Nucleus accumbens (tissue), 56 donors: ENCODE measurements at places on chromosomes 3 and 15.

GRCh38 chr15:57297163-57297593, 79.1 kb upstream of the CGNL1 start:
- DNase-seq: no peak

- no peak for DNase-seq
Measured at GRCh38 chr3:47407896-47408838, 27.3 kb downstream of the PTPN23 start.

GRCh38 chr3:103813955-103814354, 1379.1 kb downstream of the ZPLD1 start:
- no peak for DNase-seq

DNA sequence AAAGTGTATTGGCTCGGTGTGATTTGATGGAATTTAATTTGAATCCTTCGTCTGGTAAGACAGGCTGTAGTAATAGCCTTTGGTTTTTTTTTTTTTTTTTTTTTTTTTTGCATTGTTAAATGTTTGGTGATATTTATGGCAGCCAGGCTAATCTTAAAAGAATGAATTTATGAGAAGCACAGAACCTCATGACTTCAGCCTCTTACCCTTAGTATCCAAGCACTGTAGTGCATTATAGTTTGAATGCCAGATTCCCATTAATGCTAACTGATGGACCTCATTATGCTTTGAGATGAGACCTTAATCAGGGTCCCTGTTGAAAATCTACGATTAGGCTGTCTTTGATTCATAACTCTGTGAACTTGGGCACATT, 110.6 kb upstream of the SAMMSON start:
- no peak for DNase-seq

- no peak for DNase-seq
Measured at GRCh38 chr15:44295750-44296431, 7.4 kb downstream of the GOLM2 start.

DNA sequence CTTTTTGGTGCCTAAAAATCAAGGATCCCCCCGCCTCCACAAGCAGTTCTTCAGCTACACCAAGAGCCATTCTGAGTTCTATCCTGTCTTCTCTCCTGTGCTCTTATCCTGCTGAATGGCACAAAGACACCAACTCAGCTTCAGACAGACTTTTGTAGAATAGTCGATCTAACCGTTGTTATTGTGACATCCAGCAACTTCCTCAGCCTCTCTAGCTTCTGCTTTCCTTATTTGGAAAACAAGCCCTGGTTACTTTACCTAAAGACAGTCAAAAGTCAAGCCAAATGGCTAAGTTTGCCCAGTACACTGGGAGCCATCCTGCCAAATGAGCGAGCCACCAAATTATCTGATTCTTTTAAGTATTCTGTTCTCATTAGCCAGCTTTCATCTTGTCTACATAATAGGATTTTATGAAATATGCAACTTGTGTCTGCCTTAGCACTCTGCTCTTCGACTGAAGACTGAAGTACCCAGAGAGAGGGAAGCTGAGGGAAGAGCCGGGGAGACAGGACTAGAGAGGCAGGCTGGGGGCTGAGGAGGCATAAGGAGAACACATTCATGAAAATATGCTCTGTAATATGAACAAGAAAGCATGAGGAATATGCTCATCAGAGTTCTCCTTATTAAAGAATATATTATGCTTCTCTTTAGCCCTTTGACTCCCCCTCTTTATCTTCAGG, 35.1 kb downstream of the LYZL4 start:
- no peak for DNase-seq

- no peak for DNase-seq
Measured at GRCh38 chr15:29403772-29404171, 134.2 kb upstream of the NSMCE3 start.

DNA sequence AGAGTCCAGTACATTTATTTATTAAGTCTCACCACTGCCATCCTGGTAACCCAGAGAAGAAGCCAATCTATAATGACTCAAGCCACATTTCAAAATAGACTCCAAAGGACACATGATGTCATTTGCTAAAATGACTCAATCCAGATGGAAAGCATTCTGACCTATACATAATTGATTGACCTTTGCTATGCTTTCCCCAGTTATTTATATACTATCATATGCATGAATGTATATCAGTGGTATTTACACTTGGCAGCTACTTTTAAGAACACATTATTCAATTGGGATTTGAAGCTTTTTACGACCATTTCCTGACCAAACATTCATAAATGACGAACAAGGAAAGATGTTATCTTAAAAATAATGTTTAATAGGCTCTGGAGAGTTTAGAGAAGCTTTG, 297.2 kb downstream of the FHIT start:
- no peak for DNase-seq

GRCh38 chr3:143538577-143538981, 309.7 kb downstream of the SLC9A9 start:
- DNase-seq: no peak

DNA sequence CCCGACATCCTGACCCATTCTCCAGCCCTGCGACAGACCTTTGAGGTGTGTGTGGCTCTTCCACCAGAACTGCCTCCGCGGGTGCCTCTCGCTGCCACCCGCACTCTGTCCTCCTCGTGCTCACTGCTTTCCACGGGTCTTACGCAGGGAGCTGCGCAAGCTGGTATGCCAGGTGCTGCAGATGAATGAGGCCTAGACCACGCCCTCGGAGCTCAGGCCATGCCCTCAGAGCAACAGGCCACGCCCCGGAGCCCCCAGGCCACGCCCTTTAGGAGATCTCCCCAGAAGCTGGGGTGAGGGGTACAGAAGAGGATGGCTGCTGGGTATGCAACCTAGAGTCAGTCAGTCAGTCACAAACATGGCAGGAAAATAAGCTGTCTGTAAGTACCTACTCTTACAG, 300.3 kb downstream of the GABRG3 start:
- DNase-seq: no peak

DNA sequence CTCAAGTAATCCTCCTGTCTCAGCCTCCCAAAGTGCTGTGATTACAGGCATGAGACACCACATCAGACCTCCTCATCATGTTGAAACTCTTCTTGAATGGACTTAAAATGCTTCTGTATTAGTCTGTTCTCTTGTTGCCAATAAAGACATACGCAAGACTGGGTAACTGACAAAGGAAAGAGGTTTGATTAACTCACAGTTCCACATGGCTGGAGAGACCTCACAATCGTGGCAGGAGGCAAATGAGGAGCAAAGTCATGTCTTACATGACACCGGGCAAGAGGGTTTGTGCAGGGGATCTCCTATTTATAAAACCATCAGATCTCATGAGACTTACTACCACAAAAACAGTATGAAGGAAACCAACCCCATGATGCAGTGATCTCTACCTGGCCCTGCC, 113.5 kb downstream of the CNTN4 start:
- DNase-seq: no peak

DNA sequence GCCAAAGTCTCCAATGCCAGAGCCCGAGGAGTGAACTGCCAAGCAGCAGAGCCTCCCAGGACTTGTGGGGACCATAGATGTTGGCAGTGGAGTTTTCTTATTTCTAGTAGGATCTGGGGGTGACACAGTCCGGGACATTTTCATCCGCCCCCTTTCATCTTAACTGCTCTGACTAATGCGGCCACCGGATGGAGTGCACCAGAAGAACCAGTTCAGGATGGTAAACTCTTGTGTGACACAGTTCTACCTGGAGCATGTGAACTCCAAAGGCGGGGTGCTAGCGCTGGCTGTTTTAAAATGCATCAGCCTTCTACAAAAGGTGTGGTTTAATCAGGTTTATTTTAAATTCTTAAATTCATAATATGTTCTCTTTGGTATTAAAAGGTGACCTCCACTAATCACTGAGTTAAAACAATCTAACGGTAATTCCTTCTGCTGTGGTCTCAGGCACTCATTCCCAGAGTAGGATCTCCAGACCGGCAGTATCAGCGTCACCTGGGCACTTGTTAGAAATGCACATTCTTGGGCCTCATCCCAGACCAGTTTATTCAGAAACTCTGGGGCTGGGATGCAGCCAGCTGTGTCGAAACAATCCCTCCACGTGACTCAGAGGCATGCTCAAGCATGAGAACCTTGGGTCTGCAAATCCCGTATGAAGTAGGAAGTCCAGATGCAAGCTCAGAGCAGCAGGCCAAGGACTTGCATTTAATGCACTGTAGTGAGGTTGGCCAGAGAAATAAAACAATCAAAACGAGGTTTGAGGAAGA, 105.5 kb downstream of the GABRB3 start:
- DNase-seq: peak; percentile 39

- DNase-seq: no peak
Measured at GRCh38 chr15:90619468-90619867, 89.7 kb downstream of the CRTC3 start.

DNA sequence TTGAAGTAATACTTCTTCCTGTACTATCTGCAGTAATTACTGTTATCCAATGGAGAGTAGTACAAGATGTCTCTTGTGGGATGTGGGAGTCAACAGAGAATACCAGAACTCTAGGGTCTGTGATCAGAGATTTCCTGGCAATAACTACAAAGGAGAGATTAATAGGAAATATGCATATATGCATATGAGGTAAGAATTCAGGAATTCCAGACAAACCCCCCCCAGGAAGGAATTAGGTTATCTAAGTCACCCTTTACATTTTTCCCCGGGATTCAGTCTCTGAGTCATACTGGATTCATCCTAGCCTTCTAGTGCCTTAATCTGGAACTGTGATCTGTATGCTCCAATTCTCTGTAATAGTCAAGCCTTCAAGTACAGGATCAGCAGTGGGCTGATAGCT, 49.4 kb downstream of the GTF2E1 start:
- DNase-seq: no peak

DNA sequence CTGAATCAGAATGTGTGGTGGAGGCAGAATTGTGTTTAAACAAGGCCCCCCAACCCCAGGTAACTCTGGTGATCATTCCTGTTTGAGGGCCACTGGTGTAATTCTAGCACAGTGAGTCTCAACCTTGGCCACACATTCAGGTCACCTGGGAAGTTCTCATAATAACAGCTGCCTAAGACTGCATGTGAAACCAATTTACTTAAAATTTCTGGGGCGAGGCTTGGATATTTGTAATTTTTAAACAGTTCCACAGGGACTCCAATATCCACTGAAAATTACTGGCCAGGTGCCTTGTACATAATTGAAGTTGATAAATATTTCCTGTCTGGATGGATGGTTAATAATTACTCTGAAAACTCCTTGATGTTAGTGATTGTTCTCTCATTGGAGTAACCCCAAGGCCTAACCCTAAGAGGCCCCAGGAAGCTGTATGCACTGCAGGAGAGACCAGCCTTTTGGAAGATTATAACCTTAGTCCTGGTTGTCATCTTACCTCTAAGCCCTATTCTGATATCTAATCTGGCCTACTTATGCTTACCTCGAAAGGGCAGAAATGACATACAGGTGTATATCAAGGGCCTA, 25.7 kb upstream of the EPHB1 start:
- DNase-seq: no peak

- no peak for DNase-seq
Measured at GRCh38 chr3:148510116-148510515, 187.6 kb upstream of the AGTR1 start.

DNA sequence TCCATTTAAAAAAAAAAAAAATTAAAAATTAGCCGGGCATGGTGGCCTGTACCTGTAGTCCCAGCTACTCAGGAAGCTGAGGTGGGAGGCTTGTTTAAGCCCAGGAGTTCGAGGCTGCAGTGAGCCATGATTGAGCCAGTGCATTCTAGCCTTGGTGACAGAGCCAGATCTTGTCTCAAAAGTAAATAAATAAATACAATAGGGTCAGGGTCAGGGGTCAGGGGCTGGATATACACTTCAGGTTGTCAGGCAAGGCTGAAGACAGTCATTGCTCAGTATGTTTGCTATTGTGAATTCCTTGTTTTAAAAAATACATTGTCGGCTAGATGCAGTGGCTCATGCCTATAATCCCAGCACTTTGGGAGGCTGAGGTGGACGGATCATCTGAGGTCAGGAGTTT, 8.1 kb upstream of the TKT start:
- no peak for DNase-seq

DNA sequence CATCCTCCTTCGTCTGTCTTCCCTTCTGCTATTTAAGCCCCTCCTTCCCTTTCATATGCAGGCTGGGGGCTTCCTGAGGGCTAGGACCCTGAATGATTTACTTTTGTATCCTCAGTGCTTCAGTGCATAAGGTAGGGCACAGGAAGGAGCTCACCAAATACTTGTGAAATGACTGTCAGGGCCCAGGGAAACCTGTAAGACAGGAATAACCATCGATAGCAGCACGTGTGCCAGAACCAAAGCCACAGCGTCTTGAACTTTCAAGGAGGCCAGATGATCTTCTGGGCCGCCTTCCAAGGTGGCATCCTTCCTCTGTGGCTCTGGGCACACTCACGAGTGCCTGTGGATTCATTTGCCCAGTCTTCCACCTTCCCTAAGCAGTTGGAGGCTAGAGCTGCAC, 3.9 kb downstream of the TMED3 start:
- DNase-seq: no peak

GRCh38 chr15:25179673-25180511, 225.1 kb downstream of the SNRPN start:
- no peak for DNase-seq

DNA sequence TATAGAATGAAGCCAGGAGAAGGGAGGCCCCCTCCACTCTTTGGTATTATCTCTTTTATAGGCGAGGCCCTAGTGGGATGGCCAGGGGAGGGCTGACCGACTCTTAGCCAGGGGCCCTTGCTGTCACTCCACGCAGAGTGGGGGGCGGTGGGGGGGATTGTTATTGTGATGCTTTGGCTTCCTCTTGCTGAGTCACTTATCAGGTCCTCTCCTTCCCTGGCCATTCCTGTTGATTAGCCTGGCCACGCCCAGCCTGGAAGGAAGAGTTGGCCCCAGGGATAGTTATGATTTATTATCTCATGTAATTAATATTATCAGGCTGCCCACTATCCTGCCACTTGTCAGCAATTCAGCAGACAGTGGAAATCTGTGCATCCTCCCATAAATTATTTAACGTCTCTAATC, 25.5 kb upstream of the SKOR1 start:
- no peak for DNase-seq

- DNase-seq: no peak
Measured at GRCh38 chr3:27479806-27480543, 4.2 kb downstream of the SLC4A7 start.

DNA sequence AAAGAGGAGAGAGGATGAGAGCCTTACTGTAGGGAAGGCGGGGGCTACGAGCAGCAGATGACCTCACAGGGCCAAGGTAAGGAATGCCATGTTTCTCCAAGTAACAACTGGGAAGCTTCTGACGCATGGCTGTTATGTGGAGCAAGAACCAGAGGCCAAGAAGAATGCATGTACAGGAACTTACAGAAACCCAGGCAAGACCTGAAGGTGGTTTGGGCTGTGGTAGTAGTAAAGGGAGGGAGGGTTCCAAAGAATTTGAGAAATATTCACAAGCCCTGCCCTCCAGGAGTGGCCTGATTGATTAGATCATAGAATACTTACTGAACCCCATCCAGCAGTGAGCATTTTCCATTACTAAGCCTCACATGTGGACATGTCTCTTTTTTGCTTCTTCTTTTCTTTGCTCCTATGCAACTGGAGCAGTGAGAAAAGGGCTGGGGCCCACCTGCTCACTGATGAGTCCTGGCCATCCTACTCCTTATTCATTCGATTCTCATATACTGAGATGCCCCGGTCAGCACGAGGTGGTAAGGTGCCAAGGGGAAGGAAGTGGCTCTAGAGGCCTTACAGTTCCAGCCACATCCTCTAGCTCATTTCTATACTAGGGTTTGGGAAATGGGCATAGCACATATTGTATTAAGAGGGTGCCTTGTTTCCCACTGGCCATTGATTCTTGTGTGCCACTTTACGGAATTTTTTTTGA, 8.3 kb upstream of the SLC12A8 start:
- no peak for DNase-seq

- DNase-seq: no peak
Measured at GRCh38 chr15:41957021-41957897, 15.1 kb downstream of the EHD4 start.

- DNase-seq: no peak
Measured at GRCh38 chr15:100635406-100636071, 33.1 kb downstream of the ASB7 start.
